Effector CD8-positive, alpha-beta T cell (primary cell): ENCODE measurements at places on chromosomes 16 and 17.

DNA sequence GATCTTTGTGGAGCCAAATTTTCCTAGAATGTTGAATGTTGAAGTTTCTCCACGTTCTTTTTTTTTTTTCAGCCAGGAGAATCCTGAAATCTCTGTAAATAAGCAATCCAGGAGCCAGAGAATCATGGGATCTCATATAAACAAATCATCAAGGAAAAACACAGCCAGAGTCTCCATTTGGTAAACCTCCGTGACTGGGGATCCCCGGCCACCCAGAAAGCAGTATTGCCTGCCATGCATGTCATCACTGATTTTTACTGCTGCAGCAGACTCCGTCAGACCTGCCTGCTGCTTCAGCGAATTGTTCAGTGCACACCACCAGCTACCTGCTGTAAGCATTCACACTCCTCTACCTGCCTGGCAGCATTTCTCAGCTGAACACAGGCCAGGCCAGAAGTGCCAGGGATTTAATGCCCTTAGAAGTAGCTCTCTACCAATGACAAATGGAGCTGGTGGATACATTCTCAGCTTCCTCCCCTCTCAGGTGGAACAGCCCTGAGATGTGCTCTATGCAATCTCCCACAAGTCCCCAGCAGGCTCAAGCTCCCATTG, 158.6 kb downstream of the CYLD start:
- DNase-seq: no peak

DNA sequence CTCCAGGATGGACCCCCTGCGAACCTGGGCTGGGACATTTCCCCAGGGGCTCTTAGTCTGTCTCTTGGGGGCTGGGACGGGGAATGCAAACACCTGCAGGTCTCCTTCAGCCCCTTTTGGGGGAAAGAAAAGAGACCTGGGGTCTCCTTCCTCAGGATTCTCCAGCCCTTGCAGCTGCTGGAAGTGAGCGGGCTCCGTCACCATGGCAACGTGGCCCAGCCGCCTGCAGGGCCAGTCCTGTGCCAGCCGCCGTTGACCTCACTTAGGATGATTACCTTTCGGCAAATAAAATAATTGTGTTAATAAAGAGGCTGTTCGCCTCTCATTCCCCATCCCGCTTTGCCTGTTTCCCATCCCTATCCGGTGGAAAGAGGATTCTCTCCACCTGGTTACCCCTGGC, 25.7 kb downstream of the MRM1 start:
- no peak for DNase-seq

DNA sequence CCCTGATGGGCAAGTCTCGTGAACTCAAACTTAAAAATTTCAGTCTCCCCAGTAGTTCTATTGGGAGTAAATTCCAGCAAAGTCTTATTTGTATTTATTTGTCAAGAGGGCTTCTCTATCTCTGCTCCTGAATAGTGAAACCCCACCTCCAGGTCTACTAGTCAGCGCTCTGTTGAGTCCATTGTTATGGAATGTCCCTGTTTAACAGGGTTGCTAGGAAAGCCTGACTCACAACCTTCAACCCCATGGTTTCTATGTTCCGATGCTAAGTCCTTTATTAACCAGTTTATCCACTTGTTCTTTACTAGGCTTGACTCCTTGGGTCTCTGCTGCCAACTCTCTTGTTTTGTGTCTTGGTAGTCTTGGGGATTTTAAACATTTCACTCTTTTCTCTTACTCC, 250.7 kb upstream of the MYOCD start:
- DNase-seq: no peak

GRCh38 chr16:64830653-64831052, 291.2 kb downstream of the CDH11 start:
- DNase-seq: no peak

- DNase-seq: no peak
These were observed 44.6 kb upstream of the SLC38A10 start for GRCh38 chr17:81339534-81340296.

DNA sequence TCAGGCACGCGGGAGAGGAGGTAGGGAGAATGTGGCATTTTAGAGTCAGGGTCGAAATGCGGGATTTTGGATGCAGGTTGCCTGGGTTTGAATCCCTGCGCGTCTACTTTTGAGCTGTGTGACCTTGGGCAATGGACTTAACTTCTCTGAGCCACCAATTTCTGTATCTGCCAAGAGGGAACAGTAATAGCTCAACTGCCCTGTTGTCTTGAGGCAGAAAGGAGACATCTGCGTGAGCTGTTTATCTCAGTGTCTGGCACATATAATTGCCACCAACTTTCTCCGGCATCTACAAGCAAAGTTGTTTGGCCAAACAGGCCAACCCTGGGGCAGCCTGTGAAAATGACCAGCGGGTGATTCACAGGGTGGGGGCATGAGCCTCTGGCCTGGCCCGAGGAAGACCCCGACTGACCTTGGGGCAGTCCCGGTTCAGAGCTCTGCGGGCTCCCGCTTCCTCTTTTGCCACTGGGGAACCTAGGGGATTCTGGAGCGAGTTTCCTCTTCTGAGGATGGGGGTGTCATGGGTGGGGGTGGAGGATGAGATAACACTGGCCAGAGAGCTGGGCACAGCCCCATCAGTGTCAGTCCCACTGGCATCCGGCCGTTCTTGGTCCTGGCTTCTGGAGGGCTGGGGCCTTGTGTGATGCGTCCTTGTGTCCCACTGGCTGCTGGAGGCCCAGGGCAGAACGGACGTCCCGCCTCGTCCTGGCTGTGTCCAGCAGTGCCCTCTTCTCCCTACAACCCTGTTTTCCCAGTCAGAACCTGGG, 1.3 kb downstream of the SNN start:
- no peak for DNase-seq

DNA sequence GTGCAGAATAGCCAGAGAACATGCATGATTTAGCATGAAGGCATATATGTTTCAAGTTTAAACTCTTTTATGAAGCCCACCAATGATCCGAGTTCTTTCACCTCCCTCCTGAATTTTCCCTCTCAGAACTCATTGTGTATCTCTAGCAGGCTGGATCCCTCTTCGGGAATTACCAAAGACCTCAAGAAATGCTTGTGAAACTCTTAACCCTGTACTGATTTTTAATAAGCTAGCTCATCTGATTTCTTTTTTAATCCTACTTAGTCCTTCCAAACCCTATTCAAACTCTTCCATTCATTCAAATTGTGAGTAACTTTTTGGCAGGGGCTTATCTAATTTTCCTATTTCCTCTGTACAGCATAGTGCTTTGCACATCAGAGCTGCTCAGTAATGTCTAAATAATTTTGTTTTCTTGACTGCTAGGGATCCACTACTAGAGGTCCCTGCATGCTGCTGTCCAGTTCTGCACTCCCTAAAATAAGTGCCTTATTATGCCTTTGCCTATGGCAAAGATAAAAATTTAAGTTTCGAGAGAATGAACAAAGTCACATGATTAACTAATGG, 723.8 kb downstream of the CDH11 start:
- no peak for DNase-seq

GRCh38 chr16:85649411-85650134, 36.5 kb downstream of the GSE1 start:
- no peak for DNase-seq

DNA sequence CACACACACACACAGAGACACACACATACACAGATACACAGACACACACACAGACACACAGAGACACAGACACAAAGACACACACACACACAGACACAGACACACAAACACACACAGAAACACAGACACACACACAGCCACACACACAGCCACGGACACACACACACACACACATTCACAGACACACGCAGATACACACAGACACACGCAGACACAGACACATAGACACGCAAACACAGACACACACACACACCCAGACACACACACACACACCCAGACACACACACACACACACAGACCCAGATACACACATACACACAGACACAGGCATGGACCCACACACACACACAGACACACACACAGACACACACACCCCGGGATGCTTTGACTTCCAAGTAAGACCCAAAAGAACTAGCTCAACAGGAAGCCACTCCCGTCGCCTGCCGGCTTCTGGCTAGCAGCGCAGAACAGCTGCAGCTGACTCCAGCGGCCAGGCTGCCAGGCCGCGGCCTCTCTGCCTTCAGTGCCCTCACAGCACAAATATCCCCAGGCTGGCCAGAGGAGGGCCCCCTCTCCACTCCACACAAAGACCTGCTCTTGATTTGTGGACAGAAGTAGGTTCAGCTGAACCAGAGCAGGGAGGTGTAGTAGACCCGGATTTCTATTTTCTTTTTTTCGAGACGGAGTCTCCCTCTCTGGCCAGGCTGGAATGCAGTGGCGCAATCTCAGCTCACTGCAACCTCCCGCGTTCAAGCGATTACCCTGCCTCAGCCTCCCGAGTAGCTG, 6.0 kb upstream of the CHRNE start:
- peak; percentile 46 for DNase-seq

GRCh38 chr16:67968400-67969253, at the start of gene SLC12A4:
Gene SLC12A4 (minus strand): TSS chr16:67968637. CDS start chr16:67968553, 84 bp downstream.
- DNase-seq: peak; percentile 87

GRCh38 chr17:75691371-75691791, 24.2 kb downstream of the SAP30BP start:
- DNase-seq: no peak

GRCh38 chr16:85303354-85303883, 191.1 kb upstream of the CIBAR2 start:
- peak; percentile 61 for DNase-seq

DNA sequence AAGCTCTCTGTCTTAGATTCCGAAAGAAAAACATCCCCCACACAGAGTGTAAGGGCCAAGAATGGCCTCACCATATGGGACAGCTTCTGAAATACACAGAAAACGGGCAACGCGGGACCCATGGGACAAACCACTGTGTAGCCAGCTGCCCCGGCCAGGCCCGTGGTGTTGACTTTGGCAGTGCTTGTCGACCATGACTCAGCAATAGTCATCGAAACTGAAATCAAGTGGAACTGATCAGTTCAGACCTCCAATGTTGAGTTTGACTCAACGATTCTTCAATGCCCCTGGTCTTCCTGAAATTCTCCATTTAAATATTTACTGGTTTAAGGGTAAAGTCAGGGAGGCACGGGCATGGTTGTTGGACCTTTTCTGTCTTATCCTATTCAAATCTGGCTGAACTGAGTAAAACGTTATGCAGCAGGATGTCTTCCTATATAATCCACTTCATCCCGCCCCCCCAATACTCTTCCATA, 27.5 kb downstream of the ZFHX3 start:
- no peak for DNase-seq
